Spleen (tissue), 13 donors: ENCODE measurements at places on chromosomes 2 and 18. TPM values are rescaled to one million over a fixed set of nuclear protein-coding genes. Genes with fewer than 3 reads are reported as not detected.

IL36G gene
- 0.09 TPM for polyA plus RNA-seq

SLC30A3 gene
- polyA plus RNA-seq, result 0.05 TPM

RPL31 gene
- 10,023 TPM for polyA plus RNA-seq

NCKAP1 gene
- polyA plus RNA-seq, result 9.4 TPM

NOSTRIN gene
- polyA plus RNA-seq, result 10.2 TPM

C2orf92 gene
- 21.2 TPM for polyA plus RNA-seq

FKBP7 gene
- 1.8 TPM for polyA plus RNA-seq

ASB18 gene
- polyA plus RNA-seq, result not detected

LRP2 gene
- polyA plus RNA-seq, result not detected

ALLC gene
- polyA plus RNA-seq, result not detected

CHRND gene
- polyA plus RNA-seq, result not detected

EMX1 gene
- not detected for polyA plus RNA-seq

BMP10 gene
- not detected for polyA plus RNA-seq

TDRD15 gene
- polyA plus RNA-seq, result 0.02 TPM

MYOM1 gene
- 6.2 TPM for polyA plus RNA-seq

APCDD1 gene
- 1.9 TPM for polyA plus RNA-seq

SERPINB7 gene
- not detected for polyA plus RNA-seq

CTNNA2 gene
- not detected for polyA plus RNA-seq

PAIP2B gene
- polyA plus RNA-seq, result 1.3 TPM

POTEI gene
- polyA plus RNA-seq, result not detected

TBR1 gene
- not detected for polyA plus RNA-seq

CD207 gene
- not detected for polyA plus RNA-seq

MOGAT1 gene
- 0.06 TPM for polyA plus RNA-seq

IL18RAP gene
- polyA plus RNA-seq, result 1.5 TPM

PLCL1 gene
- 0.54 TPM for polyA plus RNA-seq

PKP4 gene
- 8.2 TPM for polyA plus RNA-seq

MTX2 gene
- 32.7 TPM for polyA plus RNA-seq
